ENCODE measurements at places on chromosomes 7 and 10. TPM values are rescaled to one million over a fixed set of nuclear protein-coding genes. Genes with fewer than 3 reads are reported as not detected.

DNA sequence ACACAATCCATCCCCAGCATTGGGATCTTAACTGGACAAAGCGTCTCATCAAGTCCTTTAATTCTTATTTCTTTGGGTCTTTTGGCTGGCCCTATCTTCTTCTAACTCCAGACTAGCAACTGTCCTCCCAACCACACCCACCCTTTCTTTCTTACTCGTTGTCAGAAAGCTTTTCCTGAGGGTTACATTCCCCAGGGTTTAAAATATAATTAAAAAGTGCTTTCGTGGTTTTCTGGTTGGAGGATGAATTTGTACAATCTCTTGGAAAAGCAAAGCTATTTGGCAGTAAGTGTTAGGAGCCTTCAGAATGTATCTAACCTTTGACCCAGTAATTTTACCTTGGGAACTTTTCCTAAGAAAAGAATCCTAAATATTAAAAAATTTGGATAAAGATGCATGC lies 10.4 kb upstream of the ITGB8 start:
- H3K36me3 ChIP-seq = no peaks in the 10 kb centered on the region
- H3K4me1 ChIP-seq = peaks cover 10% of the 10 kb centered on the region
- no peak overlapping the region for H3K27ac ChIP-seq
- no peaks in the 10 kb centered on the region for H3K27me3 ChIP-seq
- no peak for DNase-seq

DNA sequence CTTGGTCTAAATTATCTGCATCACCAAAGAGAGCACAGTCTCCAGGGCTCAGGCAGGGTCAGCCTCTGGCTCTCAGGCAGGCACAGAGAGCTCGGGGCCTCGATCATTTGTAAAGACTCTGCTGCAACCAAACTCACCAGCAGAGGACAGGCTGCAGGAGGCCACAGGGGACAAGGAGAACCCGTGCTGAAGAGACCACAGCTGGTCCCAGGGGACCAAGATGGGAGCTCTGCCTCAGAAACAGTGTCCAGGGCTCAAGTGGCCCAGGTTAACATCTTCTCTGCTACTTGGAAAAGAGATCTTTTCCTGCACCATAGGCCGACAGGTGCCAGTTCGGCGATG lies 543.2 kb downstream of the PTPRN2 start:
- H3K36me3 ChIP-seq = no peaks in the 10 kb centered on the region
- no peak for DNase-seq
- no peaks in the 10 kb centered on the region for H3K27me3 ChIP-seq
- no peaks in the 10 kb centered on the region for H3K4me1 ChIP-seq

- no peak overlapping the region for H3K27ac ChIP-seq
- DNase-seq = no peak
- H3K4me3 ChIP-seq = no peak overlapping the region
- H3K27me3 ChIP-seq = no peaks in the 10 kb centered on the region
Measured at GRCh38 chr7:114720725-114721124, 201.2 kb upstream of the MDFIC start.

- no peak for DNase-seq
- H3K27ac ChIP-seq = no peak overlapping the region
- no peaks in the 10 kb centered on the region for H3K4me1 ChIP-seq
- H3K36me3 ChIP-seq = no peaks in the 10 kb centered on the region
- no peaks in the 10 kb centered on the region for H3K27me3 ChIP-seq
- H3K4me3 ChIP-seq = no peak overlapping the region
Measured at GRCh38 chr7:94123136-94123535, 119.0 kb upstream of the BET1 start.

The SDK1 gene
- total RNA-seq = not detected

The AFAP1L2 gene
- 4.4 TPM for total RNA-seq

DNA sequence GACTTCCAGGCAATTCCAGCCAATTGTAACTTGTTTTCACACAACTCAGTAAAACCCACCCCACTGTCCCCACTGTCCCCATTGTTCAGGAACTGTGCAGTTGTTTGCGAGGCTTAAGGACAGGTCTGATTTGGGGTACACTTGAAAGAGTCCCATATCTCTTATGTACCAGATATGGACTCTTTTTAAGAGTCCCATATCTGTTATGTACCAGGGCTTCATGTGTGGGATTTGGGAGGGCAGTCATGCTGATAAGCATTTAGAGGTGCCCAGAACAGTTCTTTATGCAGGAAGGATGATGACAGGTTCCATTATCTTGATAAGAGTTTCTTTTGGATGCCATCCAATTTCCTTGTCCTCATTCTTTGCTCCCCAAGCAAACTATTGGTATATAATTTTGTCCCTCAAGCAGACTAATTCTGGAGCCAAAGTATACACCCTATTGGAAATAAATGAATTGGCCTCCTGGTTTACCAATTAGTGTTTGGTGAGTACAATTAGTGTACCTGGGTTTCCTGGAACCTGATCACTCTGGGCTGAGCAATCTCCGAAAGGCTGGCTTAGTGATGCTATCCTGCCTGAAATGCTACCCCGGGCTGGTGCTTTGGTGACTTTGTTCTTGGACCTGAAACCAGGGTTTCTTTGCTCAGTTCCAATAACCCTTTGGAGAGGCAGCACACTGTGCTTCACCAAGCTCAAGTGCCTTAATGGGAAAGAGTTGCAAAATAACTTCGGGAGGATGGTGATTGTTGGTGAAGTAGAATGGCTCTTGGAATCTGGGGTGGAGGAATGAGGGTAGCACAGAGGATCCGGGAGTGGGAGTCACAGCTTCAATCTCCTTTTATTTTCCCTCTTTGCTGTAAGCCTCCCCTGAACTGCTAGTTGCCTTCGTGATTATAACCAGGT lies 6.2 kb upstream of the DMBT1 start:
- peak; percentile 31 for DNase-seq
- H3K27me3 ChIP-seq = no peaks in the 10 kb centered on the region
- no peak overlapping the region for H3K4me3 ChIP-seq
- H3K4me1 ChIP-seq = no peaks in the 10 kb centered on the region
- no peaks in the 10 kb centered on the region for H3K36me3 ChIP-seq

- H3K4me3 ChIP-seq = no peak overlapping the region
- H3K36me3 ChIP-seq = no peaks in the 10 kb centered on the region
- no peaks in the 10 kb centered on the region for H3K4me1 ChIP-seq
- H3K27me3 ChIP-seq = no peaks in the 10 kb centered on the region
- DNase-seq = no peak
- no peak overlapping the region for H3K27ac ChIP-seq
Measured at GRCh38 chr10:83892737-83893136, 246.6 kb upstream of the GHITM start.
